ENCODE measurements at places on chromosomes 6 and 20.
A peak's percentile ranks its signal among the peaks of the same experiment; 100 is the strongest.

DNA sequence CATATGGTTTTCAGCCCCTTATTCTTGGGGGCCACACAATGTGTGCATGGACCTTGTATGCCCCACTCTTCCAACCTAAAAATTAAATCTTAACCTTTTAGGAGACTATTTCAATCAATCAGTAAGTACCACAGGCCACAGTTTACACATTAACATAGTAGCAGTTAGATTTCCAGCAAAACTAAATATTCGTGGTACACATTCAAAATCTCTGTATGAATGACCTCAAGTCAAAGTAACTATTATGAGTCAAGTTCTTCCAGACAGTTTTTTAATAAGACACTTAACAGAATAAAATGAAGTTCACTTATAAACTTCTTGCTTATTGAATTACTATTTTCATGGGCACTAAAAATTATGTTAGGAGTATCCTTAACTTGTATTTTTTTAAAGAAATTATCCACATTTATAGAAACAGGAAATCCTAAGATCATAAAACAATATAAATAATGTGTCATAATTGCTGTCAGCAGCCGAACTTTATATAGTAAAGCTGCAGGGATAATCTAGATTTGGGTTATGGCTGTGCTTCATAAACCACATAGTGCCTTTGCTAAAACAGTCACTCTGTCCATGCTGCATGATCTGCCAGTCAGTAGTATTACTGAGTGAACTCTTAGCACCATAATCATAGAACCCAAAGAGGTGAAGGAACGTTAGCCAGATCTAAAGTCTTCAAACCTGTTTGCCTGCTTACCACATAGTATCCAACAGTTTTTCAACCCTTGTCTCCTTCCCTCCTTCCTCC lies 21.7 kb downstream of the SEC63 start:
- no peak for DNase-seq

DNA sequence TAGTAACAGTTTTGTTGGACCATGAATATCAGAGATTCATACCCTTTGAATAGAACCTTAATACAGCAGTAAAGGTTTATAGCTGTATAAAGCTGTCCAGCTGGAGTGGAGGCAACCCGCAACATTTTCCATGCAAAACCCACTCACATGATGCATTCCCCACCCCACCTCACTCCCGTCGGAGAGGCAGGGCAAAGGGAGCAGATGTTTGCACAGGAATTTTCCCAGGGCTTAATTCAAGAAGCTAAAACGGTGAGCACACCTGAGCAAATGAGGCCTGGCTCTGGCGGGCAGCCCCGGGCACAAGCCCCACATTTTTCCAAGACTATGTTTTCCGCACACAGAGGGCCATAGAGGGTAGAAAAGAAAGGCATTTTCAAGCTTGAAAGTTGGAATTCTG lies 191.7 kb downstream of the FOXC1 start:
- no peak for DNase-seq

DNA sequence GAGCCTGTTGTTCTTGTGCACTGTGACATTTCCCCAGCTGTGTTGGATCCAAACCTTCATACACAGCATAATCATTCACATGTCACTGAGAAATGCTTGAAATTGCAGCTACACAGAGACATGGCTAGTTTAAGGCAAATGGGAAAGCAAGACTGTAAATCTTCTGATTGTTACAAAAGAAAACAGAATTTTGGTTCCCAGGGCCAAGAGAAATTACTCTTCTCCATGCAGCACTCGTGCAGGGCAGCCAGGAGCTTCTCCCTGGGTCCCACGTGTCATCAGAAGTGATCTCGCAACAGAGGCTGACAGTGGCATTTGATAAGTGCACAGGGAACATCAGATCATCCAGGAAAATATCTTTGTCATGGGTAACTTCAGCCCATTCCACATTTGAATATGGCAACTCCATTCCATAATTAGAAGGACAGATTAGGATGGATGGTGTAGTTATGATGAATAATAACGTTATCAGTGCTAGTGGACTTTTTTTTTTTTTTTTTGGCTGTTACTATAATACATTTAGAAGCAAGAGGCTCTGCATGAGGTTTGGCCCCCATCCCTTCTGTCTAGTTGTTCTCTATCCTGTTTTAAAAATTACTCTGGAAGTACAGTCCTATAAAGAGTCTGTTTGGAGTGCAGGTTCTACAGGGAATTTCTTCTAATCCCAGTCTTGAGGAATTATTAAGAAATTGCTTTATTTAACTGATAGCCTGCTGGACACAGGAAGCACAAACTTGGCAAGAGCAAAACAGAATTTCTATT lies 571.0 kb upstream of the NOX3 start:
- no peak for DNase-seq

- DNase-seq = peak; percentile 29
Observed at GRCh38 chr6:133741375-133741861, 147.5 kb upstream of the TCF21 start.

- no peak for DNase-seq
Observed at GRCh38 chr6:14379568-14379967, 262.0 kb downstream of the CD83 start.

Measured in fibroblast of skin of right quadriceps (primary cell).